ENCODE measurements at places on chromosomes 12 and 14.
A peak's percentile ranks its signal among the peaks of the same experiment; 100 is the strongest.

- DNase-seq, result peak; percentile 27
Measured at GRCh38 chr12:71746974-71747611, 7.6 kb upstream of the RAB21 start.

DNA sequence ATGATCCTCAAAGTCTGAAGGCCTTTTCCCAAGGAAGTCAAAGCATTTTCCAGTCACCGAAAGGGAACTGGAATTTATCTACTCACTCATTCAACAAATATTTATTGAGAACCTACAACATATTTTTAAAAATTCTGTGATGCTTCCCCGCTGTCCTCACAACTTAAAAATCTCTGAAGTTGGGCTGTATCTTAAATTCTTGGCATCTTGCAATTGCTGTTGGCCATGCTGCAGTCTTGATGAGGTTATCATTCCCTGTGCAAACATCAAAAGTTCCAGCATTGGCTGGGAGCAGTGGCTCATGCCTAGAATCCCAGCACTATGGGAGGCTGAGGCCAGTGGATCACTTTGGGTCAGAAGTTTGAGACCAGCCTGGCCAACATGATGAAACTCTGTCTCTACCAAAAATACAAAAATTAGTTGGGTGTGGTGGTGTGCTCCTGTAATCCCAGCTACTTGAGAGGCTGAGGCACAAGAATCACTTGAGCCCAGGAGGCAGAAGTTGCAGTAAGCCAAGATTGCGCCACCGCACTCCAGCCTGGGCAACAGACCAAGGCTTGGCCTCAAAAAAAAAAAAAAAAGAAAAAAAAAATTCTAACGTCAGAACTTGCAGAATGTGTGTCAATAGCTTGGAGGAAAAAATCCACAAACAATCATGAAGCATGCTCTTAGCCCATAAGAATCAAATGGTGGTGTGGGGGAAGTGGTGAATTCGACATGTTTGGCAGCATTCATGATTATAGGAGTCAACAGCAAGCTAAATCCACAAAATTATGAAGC lies 34.9 kb downstream of the CCDC177 start:
- DNase-seq, result no peak

- no peak for DNase-seq
Measured at GRCh38 chr14:23828001-23828400, 125.6 kb upstream of the DHRS4 start.

DNA sequence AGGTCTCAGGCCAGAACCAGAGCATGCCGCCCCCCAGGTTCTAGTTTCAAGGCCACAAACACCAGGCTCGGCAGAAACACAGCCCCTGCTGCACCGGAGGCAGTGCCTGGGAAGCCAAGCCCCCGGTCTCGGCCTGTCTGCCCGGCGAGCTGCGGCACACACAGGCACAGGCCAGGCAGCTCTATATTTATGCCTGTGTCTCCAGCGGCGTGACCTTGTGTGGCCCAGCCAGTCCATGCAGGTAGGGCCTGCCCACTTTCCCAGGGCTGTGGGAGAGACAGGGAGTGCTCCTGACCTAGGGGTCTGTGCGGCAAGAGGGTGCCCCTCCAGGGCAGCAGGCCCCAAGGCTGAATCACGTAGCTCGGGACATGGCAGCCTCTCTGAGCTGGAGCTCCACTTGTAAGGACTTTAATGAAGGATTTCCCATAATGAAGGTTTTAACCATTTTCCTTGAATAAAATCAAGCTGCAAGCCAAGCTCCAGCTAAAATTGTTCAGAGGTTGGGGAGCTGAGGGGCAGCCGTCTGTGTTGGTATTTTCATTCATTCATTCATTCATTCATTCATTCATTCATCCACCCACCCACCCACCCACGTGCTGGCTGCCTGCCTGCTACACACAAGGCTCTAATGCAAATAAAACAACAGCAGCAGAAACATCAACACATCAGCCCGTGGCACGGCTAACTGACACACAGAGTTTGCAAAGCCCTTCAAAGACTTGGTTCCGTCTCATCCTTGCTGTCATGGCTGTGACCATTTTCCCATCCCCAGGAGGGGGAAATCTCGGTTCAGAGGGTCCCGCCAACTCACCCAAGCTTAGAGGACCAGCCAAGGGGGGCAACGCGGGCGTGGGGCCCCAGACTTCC lies 92.0 kb downstream of the RFLNA start:
- no peak for DNase-seq

GRCh38 chr14:27387463-27387862 lies 789.6 kb upstream of the NOVA1 start:
- no peak for DNase-seq

Data from iPS DF 6.9 (cell line).